ENCODE measurements at places on chromosomes 4 and X.
A peak's percentile ranks its signal among the peaks of the same experiment; 100 is the strongest.

DNA sequence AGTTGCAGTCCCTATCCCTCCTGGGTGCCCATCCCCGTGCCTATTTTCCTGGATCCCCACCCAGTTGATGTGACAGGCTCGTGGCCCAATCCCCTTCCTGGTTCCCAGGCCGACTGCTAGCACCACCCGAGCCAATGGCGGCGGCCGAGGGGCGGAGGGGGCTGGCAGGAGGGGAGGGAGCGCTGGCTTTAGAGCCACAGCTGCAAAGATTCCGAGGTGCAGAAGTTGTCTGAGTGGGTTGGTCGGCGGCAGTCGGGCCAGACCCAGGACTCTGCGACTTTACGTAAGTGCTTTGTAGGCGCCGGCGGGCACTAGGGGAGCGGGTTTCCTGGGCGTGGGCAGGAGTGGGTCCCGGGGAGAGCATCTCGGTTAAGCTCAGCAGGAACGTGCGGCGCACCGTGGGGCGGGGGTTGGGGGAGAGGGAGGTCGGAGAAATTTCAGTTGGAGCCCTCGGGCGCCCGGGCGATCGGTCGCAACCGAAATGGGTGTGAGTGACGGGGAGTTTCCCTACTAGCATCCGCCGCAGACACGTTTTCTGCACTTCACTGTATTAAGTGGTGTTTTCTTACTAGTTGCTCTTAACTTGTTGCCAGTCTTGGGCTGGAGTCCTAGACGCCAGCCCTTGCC is at the start of gene PLS3:
Gene PLS3 (plus strand): TSS at position 197 of the 627 bp plus-strand sequence. CDS start 49,077 bp downstream, outside the sequence.
- peak; percentile 50 for DNase-seq

- DNase-seq, result no peak
These were observed 1844.6 kb upstream of the TENM3 start for GRCh38 chr4:180398564-180398963.

DNA sequence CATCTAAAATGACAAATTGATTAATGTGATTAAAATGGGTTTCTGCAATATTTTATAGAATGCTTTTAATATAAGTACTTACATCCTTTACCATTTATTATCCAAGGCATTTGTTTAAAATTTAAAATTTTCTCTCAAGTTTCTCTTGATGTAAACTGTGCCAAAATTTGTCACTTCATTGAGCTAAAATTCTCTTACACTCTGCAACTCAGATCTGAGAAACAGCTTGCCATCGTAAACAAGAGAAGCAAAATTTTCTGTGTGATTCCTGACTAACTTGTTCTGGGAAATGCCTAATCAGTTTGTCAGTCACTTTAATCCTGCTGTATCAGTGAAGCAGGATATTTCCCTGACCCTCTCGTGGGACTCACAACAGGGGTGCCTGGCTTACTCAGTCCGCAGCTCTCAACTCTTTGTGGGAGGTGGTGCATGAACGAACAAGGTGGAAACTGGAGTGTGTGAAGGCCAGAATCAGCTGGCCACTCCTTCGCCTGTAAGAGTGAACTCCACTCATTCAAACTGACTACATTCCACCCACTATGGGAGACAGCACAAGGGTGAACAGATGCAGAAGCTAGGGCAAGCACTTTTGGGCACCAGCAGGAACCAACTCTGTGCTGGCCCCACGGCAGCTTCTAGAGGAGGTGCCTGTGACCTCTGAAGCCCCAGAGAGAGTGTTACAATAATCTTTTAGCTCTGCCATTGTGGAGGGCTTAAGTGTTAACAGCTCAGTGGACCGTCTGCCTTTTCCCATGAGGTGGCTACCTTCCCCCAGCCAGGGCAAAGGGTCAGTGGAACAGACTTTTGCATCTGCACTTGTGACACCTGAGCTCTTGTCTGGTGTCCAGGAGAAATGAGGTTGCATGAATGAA is 349.4 kb downstream of the FAT4 start:
- no peak for DNase-seq

DNA sequence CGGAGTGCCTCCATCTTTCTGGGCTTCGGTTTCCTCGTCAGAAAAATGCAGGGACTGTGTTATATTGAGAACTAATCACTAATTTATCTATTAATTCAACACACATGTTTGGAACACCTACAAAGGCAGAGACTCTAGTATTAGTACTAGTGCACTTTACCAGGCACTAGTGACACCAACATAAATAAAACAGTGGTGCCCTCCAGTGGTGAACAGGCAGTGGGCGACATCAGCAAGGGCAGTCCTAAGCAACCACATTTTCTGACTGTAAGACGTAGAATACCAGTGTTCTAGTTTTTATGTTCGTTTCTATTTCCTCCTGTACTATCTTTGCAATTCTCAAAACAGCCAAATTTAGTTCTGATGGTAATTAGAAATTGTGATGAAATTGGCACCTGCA is 69.1 kb upstream of the UCP1 start:
- DNase-seq, result peak; percentile 29

DNA sequence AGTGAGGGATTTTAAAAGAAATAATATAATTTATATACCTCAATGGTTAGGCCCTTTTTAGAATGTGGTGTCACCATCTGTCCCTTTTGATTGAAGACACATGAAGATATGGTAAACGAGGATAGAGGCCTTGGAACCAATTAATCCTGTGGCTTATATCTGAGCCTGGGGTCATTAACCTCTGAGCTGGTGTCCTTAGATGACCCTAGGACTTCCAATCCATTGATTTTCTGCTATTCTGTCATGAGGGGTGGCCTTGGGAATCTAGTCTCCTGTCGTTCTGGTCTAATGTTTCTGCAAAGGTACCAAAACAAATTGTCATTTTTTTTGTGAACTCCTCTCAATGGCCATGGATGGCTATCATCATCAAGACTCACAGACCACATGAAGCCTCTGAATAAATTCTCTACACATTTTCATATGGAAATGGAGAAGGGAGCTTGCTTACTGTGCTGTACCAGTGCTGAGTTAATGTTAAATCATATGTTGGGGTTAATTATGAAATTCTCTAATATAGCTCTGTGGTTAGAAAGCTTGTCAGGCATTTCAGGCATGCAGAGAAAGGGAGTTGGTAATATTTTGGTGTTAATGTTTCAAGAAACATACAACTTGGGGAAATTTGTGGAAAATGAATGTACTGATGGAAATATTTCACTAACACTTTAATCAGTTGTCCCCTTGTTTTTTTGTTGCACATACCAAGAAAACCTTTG is 204.2 kb upstream of the IL15 start:
- DNase-seq, result no peak

DNA sequence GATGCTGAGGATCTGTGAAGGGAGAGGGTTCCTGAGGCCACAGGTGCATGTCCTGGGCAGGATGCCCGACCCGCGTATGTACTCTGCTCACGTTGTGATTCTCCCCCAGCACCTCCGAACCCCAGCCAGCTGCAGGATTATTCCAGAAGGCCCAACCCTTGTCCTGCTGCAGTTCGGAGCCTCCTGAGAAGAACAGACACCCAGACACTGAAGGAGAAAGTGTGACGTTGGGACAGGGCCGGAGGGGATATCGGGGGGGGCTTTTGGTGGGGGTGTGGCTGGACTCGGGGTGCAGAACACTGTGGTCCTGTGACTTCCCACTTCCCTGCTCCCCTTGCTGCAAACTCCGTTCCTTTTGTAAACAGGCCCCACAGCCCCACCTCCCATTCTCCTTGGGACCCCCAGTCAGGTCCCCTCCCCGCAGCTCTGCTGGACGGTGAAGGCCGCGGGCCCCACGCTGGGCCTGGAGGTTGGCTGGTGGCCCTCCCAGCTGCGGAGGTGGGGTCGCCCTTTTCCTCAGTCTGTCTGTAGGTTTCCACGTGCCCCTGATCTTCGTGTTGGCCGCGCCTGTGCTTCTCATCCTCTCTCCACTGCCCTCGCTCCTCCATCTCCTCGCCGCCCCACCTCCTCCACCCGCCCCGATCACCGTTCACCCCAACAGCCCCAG is 83.0 kb upstream of the ADRA2C start:
- no peak for DNase-seq

GRCh38 chrX:136867518-136867917 is 13.0 kb downstream of the RBMX start:
- DNase-seq, result no peak

GRCh38 chrX:104712515-104712914 is 146.5 kb downstream of the IL1RAPL2 start:
- DNase-seq, result no peak

Data from HTR-8/SVneo (cell line).